Posterior vena cava (tissue), 2 donors: ENCODE measurements at places on chromosomes 11 and 22. TPM values are rescaled to one million over a fixed set of nuclear protein-coding genes. Genes with fewer than 3 reads are reported as not detected.

The PKDREJ gene
- 0.09 TPM for total RNA-seq

The OR56A1 gene
- not detected for total RNA-seq

The ENDOD1 gene
- total RNA-seq: 50.2 TPM

The KCNJ1 gene
- not detected for total RNA-seq

The APOA4 gene
- total RNA-seq: 2.0 TPM

The ABCC8 gene
- total RNA-seq: 3.4 TPM

The BBOX1 gene
- not detected for total RNA-seq

The CECR2 gene
- total RNA-seq: 0.56 TPM

The TNNT3 gene
- total RNA-seq: 45.3 TPM

The LGALS12 gene
- 1.1 TPM for total RNA-seq

The PVALB gene
- total RNA-seq: not detected

The SIPA1 gene
- total RNA-seq: 64.2 TPM

The GAS2 gene
- 1.2 TPM for total RNA-seq

The CEND1 gene
- total RNA-seq: not detected

The RSF1 gene
- total RNA-seq: 54.9 TPM

The DGCR6 gene
- total RNA-seq: 3.5 TPM

The DNAJC4 gene
- total RNA-seq: 16.1 TPM

The CARD16 gene
- total RNA-seq: 13.2 TPM

The OR51F2 gene
- not detected for total RNA-seq

The OR4C5 gene
- not detected for total RNA-seq

The OR52L1 gene
- total RNA-seq: not detected

The TESMIN gene
- 0.93 TPM for total RNA-seq

The ARHGAP8 gene
- total RNA-seq: 1.4 TPM

The SERHL2 gene
- total RNA-seq: 2.0 TPM

The SLC22A8 gene
- not detected for total RNA-seq

The SLC29A2 gene
- total RNA-seq: 1.7 TPM

The SPTBN2 gene
- 5.9 TPM for total RNA-seq

The TMEM191B gene
- total RNA-seq: 0.62 TPM

The CYB5R2 gene
- 5.0 TPM for total RNA-seq

The XKR3 gene
- not detected for total RNA-seq

The HTR3A gene
- not detected for total RNA-seq

The OR8G5 gene
- total RNA-seq: not detected

The SNX15 gene
- total RNA-seq: 17.4 TPM

The LRRC10B gene
- 1.5 TPM for total RNA-seq

The SLCO2B1 gene
- total RNA-seq: 95.3 TPM

The C22orf23 gene
- 0.33 TPM for total RNA-seq

The PRR5L gene
- total RNA-seq: 12.2 TPM

The TYR gene
- not detected for total RNA-seq

The SLC43A1 gene
- 11.5 TPM for total RNA-seq

The EXPH5 gene
- 1.3 TPM for total RNA-seq

The SAA4 gene
- not detected for total RNA-seq

The C11orf52 gene
- 1.6 TPM for total RNA-seq

The MRPL11 gene
- total RNA-seq: 37.2 TPM

The TENM4 gene
- total RNA-seq: 7.4 TPM

The ANAPC15 gene
- total RNA-seq: 35.8 TPM

The DCHS1 gene
- total RNA-seq: 28.9 TPM

The ENTHD1 gene
- not detected for total RNA-seq

The CCDC89 gene
- 1.3 TPM for total RNA-seq

The HRAS gene
- 37.2 TPM for total RNA-seq

The HEPHL1 gene
- total RNA-seq: not detected

The FIBIN gene
- 24.5 TPM for total RNA-seq

The INS gene
- total RNA-seq: not detected

The FOLR2 gene
- 16.2 TPM for total RNA-seq

The LIF gene
- 2.6 TPM for total RNA-seq

The C1QTNF4 gene
- total RNA-seq: 2.0 TPM
